ENCODE measurements at places on chromosomes 1 and 21.
A peak's percentile ranks its signal among the peaks of the same experiment; 100 is the strongest.

DNA sequence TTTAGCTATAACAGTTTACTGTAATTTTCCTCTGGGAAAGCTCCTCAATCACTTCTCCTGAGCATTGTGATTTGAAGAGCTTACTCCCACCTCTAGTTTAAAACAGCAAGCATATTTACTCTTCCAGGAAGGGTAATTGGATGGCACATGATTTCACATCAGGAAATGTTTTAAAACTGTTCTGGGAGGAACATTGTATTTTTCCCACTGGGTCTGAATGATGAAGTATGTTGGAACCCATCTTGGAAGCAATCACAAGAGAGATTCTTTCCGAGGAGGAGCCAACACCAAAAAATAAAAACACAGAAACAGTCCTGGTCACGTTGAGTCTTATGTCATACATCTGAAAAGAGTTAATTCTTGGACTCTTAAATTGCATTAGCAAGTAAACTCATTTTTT is 17.3 kb downstream of the MAP10 start:
- DNase-seq = no peak

DNA sequence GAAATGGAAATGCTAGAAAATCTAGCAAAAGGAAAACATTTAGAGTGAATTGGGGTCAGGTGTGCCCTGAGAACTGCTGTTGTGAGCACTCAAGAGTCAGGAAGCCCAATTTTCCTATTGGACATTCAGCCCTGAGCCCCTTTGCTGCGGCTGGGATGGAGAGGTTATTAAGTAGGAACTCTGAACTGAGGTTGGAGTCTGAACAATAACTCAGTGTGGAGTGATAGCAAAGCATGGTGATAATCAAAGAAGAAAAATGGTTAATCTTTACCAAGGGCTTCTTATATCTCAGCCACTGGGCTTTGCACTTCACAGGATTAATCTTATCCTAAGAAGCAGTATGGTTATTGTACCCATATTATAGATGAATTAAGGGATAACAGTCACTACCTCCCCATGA is 52.0 kb downstream of the TMCO4 start:
- no peak for DNase-seq

DNA sequence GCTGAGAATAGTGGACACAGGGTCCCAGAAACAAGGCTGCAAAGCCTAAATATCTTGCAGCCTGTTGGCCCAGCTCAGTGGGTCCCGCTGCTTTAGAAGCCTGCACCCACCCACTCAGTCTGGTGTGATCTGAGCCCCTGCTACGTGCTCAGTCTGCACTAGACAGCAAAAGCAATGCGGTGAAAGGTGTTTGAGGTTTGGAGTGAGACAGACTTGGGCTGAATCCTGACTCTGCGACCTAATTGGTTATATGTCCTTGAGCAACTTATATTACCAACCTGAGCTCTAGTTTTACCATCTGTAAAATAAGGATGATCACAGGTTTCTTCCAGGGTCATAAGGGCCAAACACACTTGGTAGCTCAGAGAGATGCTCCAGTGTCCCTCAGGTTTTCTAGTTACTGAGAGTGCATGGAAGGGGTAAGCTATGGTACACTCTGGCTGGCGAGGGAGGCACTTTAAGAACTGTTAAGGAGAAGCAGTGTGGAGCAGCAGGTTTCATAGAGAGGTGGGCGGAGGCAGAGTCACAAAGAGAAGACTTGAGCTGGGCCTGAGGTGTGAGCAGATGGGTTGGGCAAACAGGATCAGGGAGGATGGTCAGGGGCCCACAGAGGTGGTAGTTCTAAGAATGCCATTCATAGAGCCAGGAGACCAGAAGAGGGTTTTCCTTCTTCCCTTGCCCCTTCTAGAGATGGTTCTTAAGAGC is 10.1 kb downstream of the TMEM200B start:
- DNase-seq = no peak

DNA sequence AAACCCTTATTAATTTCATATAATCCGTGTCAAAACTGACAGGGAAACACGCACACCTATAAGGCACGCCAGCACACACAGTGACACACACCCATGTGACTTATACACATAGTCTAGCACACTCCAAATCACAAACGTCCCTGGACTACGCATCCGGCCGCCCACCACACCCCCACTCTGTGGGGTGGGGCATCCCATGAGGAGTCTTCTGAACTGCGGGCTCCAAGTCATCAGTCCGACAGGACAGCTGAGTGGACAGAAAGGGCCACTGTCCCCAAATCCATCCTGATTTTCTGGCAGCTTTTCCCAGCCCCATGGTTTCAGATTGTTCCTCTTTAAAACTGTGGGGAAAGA is 829 bp downstream of the PEA15 start:
- no peak for DNase-seq

- DNase-seq = no peak
Measured at GRCh38 chr1:165773324-165773965, 4.8 kb upstream of the TMCO1 start.

DNA sequence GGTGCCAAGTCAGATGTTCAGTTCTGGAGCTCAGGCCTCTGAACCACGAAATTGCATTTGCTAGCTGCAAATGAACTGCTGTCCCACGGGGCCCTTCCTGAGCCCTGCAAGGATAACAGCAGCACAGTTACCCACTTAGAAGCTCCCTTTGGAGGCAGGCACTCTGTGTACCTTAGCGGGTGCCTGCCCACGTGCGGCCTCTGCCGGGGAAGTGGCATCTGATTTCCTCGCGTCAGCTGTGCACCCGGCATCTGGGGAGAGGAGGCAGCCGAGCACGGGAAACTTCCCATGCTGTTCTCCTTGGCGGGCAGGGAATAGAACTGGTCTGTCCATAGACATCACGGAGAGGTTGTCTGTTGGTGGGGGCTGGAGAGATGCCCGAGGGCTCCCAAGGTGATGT is 148.0 kb upstream of the C1orf174 start:
- no peak for DNase-seq

- no peak for DNase-seq
Measured at GRCh38 chr1:65527190-65527589, 106.7 kb downstream of the LEPR start.

DNA sequence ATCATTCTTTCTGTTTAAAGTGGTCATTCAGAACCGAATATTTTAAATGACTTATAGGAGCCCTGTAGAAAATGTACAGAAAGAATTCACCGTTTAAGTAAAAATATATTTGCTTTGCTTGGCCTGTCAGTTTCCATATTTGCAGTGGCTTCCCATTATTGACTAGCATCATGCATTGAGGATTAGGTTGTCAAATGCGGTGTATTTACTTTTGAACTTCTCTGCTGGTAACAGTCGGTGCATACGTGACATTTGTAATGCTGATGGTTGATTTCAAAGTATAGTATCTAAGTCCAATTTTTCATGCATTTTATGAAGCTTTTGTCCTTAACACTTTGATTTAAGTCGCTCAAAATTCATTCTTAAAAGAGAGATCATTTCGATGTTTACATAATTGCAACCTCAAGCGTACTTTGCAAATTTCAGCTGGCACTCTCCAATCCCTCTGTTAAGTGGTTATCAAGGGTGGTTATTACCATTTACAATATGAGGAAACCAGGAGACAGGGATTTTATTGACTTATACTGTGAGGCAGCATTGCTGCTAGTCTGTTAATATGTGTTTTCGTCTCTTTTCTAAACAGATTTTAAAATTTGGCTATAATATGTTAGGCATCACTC is 201.6 kb downstream of the SDCCAG8 start:
- DNase-seq = no peak

- no peak for DNase-seq
Measured at GRCh38 chr1:240395336-240395735, 216.6 kb downstream of the GREM2 start.

DNA sequence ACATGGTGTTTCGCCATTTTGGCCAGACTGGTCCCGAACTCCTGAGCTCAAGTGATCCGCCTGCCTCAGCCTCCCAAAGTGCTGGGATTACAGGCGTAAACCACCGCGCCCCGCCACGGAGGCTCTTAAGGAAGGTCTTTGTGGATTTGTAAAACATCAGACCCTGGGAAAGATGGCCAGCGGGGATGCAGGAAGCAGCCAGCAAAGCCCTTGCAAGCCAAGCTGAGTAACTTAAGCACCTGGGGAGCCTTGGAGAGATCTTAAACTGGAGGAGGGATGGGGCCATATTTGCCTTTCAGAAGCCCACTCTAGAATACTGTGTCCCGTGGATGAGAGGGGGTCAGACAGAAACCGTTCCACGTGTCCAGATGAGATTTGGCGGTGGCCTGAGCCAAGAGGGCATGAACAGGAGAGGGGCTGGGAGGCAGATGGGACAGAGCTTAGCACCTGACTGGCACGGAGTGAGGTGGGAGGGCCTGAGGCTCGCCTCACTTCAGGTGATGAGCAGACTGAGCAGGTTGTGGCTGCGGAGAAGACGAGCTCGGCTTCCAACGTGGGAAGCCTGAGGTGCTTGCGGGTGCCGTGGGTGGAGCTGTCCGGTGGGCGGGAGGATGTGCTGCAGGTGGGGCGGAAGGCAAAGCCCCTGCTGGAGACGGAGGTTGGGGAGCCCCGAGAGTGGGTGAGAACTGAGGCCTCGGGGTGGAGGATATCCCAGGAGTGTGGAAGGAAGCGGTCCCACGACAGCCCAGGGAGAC is 11.7 kb downstream of the C1orf216 start:
- peak; percentile 75 for DNase-seq

DNA sequence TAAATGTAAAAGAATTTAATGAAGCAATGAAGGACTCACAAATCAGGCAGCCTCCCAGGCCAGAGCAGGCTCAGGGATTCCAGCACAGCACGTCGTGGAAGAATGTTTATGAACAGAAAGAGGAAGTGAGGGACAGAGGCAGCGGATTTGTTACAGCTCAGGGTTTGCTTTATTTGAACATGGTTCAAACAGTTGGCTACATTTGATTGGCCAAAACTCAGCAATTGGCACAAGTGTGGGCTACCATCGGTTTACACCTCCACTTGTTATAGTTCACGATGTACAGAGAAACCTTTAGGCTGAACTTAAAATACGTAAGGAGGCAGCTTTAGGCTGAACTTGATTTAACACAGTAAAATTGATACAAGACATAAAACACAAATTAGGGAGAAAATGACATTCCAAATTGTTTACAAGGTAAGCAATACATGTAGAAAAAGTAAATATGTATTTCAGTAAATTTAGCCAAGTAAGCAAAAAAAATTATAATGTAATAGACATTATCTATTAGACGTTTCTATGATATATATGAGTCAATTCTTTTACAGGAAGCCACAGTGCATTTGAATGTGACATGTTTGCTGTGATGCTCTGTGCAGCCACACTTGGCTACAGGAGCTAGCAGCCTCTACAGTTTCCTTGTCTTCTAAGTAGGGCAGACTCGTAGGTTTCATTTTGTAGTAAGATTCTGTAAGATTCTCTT is 126.5 kb downstream of the ADSS2 start:
- DNase-seq = peak; percentile 12

All from H9 (cell line).